ENCODE measurements at places on chromosomes 2 and 18.
A peak's percentile ranks its signal among the peaks of the same experiment; 100 is the strongest.

GRCh38 chr18:12857991-12858544, 26.0 kb downstream of the PTPN2 start:
- no peak for DNase-seq

- DNase-seq = peak; percentile 5
These were observed 65.1 kb upstream of the RPRM start for GRCh38 chr2:153543635-153544071.

DNA sequence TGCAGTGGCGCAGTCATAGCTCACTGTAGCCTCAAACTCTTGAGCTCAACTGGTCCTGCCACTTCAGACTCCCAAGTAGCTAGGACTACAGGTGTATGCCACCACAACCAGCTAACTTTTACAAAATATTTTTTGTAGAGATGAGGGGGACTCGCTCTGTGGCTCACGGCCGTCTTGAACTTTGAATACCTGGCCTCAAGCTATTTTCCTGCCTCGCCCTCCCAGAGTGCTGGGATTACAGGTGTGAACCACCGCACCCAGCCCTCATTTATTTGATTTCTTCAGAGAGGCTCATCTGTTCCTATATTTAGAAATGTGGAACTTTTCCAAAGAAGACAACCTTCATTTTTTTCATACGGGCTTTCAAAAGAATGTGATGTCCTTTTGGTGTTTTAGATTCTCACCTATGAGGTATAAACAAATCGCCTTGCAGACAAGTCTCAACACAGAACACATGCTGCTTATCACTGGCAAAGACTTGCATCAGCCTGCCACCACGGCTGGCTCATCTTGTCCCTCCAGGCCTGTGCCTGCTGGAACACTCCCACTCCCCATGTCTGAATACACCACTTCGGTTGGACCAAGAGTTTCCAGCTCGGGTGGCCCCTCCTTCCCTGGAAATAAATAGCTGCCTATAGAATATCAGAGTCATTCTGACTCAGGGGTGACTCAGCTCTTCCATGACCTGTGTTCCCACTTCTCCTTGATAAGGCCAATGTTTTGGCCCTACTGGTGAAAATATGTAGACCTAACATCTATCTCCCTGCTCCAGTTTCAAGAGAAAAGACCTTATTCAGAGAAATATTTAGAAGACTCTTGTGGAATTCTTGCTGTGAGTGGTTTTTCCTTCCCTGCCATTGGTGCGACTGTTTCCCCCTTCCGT, 202.6 kb downstream of the TGIF1 start:
- no peak for DNase-seq

GRCh38 chr2:168858146-168858545, 32.1 kb downstream of the SPC25 start:
- DNase-seq = no peak

DNA sequence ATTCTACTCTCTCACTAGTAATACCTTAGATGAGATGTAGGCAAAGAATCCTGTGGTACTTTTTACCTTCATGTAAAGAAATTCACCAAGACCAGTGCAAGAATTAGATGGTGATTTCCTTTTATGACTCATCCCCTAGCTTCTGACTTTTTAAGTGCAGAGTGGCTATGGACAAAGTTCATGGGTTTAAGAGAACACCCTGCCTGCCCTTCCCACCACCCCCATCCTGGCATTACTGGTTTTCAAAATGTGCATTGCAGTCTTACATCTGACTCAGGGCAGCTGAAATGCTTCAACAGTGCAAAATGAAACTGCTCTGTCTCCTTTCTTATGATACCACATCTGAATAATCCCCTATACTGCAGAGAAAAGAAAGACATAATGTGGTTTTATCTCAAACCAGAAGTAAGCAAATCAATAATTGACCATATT, 22.6 kb downstream of the MAIP1 start:
- no peak for DNase-seq

DNA sequence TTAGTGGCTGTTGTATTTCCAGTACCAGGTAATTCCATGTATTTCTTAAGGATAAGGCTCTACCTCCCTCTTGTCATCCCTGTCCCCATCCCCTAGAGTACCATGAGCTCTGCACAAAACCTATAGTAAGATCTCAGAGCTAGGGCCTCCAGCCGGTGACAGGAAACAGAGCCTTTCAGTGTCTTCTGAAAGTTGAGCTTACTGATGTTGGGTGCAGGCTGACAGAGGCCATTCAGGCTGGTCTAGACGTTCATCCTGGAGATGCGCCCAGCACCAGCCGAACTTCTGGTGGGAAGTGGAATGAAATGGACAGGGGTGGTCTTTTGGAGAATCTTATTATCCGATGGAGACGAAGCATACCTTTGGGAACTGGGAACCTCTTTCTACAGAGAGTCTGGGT, 16.7 kb upstream of the LYPD6B start:
- DNase-seq = no peak

GRCh38 chr2:149084924-149085795, 46.7 kb downstream of the LYPD6B start:
- DNase-seq = no peak

DNA sequence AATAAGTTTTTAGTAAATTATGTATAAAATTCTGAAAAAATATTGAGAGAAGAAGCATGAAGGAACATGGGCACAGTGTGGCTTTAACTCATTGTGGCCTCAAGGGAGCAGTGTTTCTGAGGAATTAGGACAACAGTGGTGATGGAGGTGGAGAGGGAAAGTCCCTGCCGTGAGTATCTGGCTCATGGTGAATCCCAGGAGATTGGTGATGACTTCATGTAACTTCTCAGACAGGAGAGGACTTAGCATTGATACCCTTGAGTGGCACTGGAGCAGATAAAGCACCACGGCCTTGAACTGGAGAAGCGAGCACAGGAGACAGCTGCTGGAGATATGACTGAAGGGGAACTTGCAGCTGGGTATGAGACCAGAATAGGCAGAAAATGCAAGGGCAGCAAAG, 35.0 kb upstream of the LRP1B start:
- DNase-seq = no peak

- DNase-seq = no peak
These were observed 95.9 kb downstream of the SLC4A3 start for GRCh38 chr2:219723311-219723710.

DNA sequence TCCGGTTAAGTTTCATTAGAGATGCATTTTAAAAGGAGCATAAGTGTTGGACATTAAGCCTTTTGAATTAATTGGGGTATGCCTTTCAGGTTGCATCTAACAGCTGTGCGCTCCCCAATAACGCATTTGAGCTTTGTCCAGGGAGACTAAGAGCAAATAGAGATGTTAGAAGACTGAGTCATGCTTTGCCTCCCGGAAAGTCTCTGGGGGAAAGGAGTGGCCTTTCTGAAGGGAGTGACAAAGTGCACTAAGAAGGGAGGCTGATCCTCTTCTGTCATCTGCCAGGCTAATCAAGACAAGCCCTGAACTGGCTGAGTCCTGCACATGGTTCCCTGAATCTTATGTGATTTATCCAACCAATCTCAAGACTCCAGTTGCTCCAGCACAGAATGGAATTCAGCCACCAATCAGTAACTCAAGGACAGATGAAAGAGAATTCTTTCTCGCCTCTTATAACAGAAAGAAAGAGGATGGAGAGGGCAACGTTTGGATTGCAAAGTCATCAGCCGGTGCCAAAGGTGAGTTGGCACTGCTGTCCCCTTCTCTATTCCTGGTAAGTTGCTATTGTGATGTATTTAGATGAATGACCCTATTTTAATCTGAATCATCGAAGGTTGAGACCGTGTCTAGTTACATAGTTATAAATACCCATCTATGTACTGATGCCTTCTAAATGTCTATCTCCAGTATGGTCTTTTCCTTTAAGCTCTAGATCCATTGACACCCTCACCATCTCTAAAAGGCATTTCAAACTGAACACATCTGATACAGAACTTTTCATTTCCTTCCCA, 12.1 kb downstream of the TTL start:
- DNase-seq = no peak

DNA sequence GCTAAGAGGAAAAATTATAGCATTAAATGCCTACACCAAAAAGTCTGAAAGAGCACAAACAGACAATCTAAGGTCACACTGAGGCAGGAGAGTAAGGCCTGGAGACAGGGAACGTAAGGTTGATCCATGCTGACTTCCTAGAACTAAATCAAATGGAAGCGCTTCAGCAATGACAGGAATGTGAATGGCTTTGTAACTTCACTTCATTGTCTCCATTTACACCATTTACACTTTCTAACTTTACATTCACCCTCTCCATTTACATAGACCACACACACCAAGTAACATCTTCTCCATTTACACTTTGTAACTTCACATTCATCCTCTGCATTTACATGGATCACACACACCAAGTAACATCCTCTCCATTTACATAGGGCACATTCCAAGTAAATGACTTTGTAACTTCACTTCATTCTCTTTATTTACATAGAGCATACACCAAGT, 103.1 kb upstream of the SPATS2L start:
- no peak for DNase-seq

DNA sequence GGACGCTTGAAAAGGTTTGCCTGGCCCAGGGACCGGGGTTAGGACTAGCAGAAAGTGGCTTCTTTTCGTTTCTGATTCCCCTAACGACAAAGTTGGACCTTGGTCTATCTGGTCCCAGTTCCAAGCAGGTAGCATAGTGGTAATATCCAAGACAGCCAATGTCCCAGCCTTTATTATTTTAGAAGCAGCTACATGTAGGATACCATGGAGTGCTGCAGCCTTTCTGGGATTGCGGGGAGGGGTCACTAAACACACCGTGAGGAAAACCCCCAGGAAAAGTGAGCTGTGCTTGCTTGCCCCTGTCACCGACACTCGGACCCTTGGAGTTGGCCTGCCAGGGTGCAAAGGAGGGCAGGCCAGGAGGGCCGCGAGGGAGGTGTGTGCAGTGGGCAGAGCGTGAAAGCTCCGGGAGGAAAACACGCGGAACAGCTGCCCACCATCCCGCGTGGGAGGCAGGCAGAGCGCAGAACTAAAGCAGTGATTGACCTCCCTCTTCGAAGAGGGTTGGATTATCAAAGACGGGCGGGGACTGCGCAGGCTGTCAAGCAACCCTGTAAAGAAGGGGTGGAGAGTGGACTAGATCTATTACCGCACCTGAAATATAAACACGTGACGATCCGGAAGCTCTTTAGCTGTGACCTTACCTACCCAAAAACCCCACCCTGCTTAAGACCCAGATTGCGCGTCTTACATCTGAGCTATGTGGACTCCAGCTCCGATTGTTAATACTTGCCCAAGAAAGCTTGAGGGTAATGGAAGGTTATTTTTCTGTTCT, 624 bp upstream of the MAP4K3 start:
- DNase-seq = no peak

DNA sequence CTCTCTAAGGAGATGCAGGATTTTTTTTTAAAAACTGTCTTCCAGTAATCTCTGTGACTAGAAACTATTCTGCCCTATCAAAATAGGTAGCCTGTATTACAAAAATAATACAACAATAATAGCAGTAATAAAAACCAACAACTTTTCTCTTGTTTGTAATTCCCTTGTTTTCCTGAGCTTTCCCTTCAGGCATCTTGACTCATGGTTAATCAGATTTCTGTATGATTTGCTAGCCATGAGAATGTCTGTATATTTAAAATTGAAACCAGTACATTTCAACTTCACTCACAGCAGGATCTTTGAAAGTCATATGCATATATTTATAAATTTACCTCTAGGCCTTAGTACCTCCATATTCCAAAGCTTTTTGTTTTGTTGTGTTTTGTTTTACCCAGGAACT, 38.2 kb downstream of the SLC4A10 start:
- no peak for DNase-seq

DNA sequence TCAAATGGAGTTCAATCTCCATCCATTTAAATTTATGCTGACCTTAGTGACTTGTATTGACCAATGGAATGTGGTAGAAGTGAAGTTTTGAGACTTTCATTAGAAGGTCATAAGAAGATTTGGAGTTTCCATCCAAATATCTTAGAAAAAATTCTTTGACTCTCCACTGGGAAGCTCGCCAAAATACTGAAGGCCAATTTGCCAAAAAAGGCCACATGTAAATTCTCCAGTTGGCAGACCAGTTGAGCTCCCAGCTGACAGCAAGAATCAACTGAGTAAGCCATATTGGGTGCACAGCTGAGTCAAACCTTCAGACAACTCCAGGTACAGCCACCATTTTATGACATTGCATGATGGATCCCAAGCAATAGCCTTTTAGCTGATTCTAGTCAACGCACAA, 228.3 kb upstream of the SETBP1 start:
- no peak for DNase-seq

DNA sequence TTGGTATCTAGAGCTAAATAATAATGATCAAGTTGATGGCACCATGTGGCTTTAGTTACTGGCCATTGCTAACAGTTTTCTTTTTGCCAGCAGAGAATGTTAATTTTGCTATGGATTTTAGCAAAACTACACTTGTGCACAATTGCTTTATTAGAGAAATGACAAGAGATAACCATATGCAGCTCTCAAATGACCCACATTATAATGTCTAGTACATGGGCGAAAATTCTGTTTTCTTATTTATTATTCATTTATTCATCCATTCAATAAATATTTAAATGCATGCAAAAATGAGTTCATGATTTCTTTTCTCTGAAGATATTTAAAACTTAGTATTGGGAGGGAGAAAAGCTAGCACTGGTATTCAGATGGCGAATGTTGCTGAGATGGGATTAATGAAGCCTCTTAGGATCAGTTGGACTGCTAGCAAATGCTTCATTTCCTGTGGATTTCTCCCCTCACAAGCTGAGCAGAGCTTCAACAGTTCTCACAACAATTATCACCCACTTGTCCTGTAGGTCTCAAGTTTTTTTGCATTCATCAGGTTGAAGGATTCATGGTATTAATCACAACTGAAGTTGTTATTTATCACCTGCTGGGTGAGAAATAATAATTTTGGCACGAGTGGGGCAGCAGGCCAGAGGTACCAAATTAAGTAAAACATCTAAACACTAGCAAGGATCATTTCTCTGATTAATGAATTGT, 95.2 kb downstream of the MTX2 start:
- DNase-seq = no peak

GRCh38 chr2:12712881-12713280, 3.9 kb upstream of the TRIB2 start:
- no peak for DNase-seq

DNA sequence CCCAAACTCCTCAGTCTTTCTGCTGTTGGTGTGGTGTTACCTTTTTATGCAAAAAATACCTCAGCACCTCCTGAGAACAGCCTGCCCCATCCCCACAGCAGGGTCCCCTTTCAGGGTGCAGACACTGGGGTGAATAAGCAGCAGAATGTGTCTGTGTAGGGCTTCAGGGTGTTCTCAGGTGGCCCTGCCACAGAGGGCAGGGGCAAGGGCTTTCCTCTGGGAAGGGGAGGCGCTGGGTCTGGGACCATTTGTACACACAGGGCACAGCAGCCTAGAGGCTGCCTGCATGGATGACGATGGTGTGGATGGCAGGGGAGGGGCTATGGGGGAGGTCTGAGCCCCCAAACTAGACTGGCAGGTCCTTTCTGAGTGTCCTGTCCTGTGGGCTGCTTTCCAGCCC, 2.6 kb downstream of the HAAO start:
- DNase-seq = no peak

- no peak for DNase-seq
These were observed 349.2 kb downstream of the XIRP2 start for GRCh38 chr2:167237478-167237877.
